ENCODE measurements at places on chromosomes 4 and X.

GRCh38 chrX:48741834-48742233 lies 19.7 kb upstream of the GLOD5 start:
- no peak for DNase-seq

DNA sequence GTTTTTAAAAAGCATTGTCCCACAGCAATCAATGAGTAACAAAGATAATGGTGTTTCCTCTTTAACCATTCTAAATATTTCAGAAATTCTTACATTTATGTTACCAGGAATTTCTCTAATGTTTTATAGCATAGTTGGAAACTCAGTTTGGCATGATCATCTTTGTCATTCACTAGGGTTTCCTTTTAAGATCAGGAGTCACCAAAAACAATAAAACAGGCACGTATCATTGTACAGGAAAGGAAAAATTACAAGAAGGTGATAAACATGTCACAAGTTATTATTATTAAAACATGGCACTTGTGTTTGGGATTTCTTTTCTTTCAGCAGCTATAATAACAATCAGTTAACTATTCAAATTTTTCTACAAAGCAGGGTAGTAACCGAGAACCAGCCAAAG lies 84.0 kb downstream of the SLC10A7 start:
- DNase-seq, result no peak

- no peak for DNase-seq
These were observed 68.0 kb downstream of the LUZP4 start for GRCh38 chrX:115357326-115358120.

DNA sequence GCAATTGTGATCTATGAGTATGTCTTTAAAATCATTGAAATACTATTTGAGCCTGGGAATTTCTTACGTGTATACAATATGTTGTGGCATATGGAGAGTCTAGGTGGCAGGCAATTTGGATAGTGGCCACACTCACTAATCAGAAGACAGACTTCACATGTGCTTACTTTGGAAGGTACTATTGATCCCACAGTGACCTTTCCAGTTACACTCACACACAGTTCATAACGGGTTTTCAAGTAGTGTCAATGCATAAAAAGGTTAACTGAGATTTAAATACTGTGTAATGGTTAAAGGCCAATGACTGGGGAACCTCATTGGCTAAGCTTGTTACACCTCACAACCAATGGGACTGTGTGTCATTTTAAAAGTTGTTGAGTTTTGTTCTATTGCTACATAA lies 783.2 kb downstream of the RPA4 start:
- no peak for DNase-seq

- no peak for DNase-seq
These were observed 1.3 kb upstream of the TMEM154 start for GRCh38 chr4:152680988-152681603.

DNA sequence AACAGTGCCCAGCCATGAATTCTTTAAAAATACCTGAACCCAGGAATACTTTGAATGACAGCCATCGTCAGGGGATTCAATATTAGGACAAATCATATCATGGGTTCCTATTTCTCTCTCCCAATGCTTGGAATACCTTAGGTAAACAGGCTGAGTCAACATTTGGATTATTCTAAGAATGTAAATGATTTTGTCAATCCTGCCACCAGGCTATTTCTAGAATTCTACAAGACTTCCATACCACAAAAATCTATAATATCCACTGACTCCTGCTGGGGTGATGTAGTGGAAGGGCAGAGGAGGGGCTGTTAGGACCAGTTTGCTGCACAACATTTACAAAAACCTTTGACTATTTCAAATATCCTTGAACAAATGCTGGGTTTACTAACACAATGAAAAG lies 65.2 kb downstream of the IGFBP7 start:
- DNase-seq, result no peak

- no peak for DNase-seq
These were observed 250.5 kb upstream of the GPRIN3 start for GRCh38 chr4:89558147-89558546.

DNA sequence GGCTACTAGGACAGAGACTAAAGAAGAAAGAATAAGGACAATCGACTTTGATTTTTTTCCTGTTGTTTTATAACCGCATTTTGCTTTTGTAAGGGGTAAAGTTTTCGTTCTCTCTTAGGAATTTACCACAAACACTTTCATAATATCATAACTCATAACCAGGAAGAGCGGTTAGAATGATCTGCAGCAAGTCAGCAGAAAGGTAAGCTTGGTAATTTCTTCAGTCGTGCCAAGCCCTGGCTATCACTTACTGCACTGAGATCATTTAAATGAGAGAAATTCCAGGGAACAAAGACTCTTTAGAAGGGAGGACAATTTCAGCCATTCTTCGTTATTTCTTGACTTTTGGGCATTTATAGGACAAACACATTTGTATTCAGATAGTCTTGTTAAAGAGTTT lies 258.1 kb downstream of the UNC5C start:
- no peak for DNase-seq

DNA sequence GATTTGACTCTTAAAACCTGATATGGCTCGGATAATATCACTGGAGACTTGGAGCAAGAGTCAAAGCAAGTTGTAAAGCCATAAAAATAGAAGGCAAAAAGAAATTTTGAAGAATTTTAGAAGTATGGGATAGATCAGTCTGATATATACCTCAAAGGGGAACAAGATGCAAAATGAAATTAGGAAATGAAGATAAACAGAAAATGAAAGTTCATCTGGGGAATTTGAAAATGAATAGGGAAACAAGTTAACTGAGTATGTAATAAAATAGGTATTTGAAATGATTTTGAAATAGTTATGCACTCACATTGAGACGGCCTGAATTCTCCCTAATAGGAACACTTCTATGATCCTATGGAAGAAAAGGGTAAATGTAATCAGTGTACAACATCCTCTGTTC lies 5.7 kb downstream of the CYP2U1 start:
- no peak for DNase-seq

DNA sequence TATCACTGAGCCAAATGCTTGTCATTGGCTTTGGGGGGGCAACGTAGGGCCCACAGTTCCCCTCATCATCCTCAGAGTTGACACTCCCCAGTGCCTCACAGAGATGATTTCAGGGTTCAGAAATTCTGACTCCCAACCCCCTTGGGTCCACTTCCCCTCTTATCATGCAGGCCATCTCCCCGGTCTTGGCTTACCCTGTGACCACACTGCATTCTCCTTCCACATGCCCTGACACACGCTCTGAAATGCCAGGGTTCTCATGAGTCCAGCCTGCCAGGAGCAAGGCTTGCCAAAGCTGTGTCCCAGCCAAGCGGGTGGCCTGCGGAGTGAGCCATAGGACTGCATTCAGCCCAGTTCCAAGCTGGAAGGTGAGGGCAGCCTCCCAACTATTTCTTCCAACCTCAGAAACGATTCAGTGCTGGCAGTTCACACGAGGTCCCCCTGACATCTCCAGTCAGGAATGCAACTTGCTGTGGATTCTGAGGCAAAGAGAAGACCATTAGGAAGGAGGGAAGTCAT lies 101.2 kb downstream of the SMIM20 start:
- peak; percentile 86 for DNase-seq

DNA sequence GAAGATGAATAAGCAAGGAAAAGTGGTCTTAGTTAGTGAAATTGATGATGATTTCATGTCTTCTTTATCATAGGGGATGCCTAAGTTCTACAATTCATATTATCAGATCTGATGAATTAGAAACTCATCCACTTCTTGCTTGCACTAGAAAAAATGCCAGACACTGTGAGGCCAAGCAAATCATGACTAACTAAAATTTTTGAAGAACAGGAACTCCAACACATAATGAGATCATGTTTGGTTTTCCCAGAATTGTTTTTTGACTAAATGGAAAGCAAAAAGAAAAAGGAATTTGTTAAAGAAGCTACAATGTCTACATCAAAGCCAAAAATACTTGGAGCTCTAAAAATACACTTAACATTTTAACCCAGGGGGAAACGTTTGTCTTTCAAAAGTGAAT lies 120.4 kb downstream of the ARSF start:
- no peak for DNase-seq

GRCh38 chr4:165612936-165613335 lies 234.1 kb downstream of the CPE start:
- no peak for DNase-seq

- no peak for DNase-seq
These were observed 40.2 kb upstream of the TET2 start for GRCh38 chr4:105106426-105106825.

Data from vagina (tissue), 2 donors.